ENCODE measurements at places on chromosomes 2 and 18.

- no peak for DNase-seq
These were observed 5.0 kb downstream of the TEX44 start for GRCh38 chr2:231597627-231598026.

- no peak for DNase-seq
These were observed 52.8 kb upstream of the ITGB6 start for GRCh38 chr2:160252900-160253299.

DNA sequence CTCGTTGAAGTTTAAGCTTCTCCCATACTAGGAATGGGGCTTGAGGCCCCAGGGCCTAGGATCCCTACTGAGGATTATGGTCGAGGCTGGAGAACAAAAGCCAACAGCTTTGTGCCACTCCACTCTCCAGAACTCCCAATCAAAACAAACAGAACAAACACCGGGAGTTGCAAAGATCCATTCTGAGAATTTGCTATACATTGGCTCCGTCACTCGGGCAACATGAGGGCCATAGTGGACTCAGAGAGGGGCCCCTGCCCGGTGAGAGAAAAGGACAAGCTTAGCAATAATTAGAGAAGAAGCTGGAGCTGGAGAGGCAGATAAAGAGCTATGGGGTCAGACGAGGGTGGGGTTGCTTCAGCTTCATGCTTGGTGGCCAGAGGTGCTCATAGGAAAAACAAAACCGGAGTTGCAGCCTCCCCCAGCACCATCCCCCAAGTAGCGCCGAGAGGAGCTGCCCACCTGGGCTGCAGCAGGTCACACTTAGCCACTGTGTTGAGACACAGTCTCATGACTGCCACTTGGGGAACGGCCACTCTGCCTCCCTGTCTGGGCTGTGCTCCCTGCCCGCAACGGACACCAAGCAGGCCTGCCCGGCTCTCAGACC is 142.3 kb upstream of the HAAO start:
- DNase-seq, result no peak

DNA sequence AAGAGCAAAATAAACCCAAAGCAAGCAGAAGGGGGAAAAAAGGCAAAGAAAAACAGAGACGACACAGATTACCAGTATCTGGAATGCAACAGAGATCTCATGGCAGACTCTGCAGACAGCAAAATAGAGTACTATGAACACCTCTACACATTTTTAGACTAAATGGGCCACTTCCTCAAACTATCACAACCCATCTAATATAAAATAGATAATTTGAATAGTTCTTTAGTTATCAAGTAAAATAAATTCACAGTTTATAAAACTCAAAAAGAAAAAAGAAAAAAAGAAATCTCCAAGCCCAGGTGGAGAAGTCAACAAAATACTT is 16.6 kb downstream of the SESTD1 start:
- no peak for DNase-seq

- DNase-seq, result no peak
These were observed 130.6 kb downstream of the RAD51AP2 start for GRCh38 chr2:17387591-17387990.

GRCh38 chr2:157441072-157441454 is 2.8 kb downstream of the CYTIP start:
- DNase-seq, result peak; percentile 23

DNA sequence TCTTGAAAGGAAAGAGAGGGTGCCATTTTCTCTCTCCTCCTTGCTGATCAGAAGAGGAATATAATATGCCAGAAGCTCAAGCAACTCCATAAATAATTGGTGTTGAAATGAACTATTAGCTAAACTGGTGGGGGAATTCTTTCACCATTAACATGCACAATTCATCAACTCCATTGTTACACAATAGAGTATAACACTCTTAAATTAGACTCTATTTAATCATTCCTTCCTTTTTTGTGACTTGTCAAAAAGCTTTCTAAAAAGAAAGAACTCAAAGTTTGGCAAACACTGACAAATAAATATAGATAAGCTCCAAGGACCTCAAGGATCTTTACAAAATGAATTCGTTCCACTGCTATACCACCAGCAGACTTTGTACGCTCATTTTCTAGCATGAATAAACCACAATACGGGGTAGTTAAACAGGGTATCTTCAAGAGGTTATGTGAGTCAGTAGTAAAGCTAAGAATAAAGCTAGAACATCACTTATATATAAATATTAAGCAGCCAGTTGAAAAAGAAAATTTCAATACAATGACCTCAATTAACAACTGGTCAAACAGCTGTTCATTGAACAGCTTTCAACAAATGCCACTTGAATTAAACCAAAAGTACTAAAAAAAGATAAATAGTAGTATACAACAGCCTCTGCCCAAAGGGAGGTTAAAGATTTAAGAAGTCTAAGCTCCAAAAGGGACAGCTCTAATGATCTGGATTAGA is 6.4 kb downstream of the TRAK2 start:
- no peak for DNase-seq

DNA sequence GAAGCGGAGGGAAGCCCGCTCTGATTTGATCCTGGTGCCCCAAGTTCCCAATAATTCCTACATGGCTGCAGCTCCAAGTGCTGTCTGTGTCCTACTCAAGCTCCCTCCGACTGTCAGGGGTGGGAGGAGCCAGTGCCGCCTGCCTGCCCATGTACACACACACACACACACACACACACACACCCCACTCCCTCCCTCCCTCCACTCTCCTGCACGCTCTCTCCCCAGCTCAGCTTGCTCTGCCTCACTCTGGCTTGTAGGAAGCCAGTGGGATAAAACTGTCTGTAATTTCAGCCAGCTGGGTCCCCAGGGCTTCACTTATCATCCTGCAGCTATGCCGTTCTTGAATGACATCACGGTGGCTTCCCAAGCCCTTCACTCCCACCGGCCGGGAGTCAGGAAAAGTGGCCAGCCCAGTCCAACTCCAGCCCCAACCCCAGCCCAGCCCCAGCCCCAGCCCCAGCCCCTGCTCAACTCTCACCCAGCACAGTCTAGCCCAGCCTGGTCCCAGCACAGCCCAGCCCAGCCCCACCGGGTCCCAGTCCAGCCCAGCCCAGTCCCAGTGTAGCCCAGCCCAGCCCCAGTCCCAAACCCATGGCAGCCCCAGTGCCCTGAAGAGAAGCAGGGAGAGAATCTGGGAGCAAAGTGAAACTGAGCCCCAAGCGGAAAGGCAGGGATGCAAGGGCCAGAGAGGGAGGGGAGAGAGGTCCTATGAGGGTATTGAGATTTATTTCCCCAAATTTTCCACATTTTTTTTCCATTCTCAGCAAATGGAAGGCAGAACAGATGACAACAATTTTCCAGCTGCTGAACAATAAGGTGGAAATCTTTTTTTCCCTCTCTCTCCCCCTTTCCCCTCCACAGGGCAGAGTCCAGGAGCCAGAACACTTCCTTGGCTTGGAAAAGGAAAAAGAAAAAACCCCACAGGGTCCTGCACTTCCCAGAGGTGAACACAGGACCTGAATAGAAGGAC is 144.0 kb downstream of the TNS1 start:
- DNase-seq, result no peak

DNA sequence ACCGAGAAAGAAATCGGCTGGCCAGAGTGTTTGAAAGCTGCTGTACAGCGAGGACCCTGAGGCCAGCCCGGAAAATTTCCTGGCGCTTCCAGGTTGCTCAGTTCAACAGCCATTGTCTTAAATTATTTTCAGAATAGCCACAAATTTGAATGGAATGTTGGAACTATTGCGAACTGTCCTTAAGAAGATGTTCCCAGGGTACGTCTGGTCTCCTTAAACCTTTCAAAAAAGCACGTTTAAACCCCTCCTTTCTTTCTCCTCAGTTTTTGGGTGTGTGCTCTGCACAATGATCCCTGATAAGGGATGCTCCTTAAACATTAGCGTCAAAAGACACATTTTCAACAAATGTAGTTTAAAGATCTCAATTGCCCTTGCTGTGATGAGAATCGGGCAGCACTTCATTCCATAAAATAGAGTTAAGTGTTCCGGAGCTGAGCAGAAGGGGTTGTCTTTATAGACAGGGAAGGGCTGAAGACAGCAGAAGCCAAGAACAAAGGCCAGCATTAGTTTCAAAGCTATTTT is 14.5 kb upstream of the LPIN2 start:
- DNase-seq, result no peak

DNA sequence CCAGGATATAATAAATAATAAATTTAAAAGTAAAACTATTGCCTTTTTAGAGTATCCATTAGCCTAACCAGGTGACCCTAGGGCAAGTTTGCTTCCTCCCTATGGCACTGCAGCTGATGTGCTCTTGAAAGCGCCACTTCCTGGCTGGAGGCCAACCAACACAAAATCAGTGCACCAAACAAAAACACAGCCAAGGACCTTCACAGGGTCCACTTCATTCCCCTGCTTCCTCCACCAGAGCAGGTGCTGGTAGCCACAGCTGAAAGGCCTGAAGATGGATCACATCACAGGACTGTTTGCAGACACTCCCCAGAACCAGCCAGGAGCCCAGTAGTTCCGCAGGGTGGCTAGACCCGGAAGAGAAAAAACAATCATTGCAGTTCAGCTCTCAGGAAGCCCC is 108.8 kb downstream of the TWIST2 start:
- no peak for DNase-seq

- no peak for DNase-seq
These were observed 209.8 kb downstream of the KCNJ3 start for GRCh38 chr2:154908327-154908726.

DNA sequence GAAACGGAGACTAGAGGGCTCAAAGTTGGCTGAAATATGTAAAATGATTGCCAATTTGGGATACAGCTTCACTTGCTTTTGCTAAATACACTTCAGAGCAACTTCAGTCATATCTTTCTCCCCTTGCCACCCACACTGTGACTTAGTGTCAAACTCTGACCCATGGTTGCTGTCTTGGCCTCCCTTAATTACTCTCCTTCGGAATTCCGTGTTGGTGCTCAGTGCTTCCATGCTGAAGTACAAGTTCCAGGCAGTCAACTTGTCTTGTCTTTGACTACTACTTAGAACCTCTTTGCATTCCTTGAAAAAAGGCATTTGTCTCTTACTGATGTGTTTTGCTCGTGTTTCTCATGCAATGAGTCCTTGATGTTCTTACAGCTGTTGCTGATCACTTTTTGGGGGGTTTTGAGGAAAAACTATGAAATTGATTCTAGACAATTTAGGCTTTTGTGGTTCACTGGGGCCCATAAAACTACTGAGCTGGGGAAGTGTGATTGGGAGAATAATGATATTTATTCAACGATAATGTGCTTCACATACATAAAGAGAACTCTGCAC is 146.0 kb downstream of the UBE2E3 start:
- DNase-seq, result no peak

- DNase-seq, result no peak
These were observed 59.6 kb downstream of the MEX3C start for GRCh38 chr18:51137891-51138290.

DNA sequence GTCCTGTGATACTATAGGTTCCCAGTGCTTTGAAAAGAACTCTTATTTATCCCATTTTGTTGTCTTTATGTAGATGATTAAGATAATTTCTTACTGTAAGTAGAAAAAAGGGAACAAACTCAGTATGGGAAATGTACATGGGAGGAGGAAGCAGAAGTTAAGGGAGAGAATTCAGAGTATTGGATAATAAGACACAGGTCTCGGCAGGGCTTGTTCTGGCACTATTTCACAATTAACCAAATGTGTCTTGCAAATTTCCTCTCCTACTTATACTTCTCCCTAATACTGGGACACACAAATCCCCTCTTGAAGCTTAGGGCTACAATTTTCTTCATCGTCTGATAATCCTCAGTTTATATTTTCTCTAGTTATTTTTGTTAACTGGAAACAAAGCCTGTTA is 744.0 kb downstream of the ADCYAP1 start:
- no peak for DNase-seq

GRCh38 chr18:79935499-79935898 is 16.0 kb downstream of the SLC66A2 start:
- no peak for DNase-seq

DNA sequence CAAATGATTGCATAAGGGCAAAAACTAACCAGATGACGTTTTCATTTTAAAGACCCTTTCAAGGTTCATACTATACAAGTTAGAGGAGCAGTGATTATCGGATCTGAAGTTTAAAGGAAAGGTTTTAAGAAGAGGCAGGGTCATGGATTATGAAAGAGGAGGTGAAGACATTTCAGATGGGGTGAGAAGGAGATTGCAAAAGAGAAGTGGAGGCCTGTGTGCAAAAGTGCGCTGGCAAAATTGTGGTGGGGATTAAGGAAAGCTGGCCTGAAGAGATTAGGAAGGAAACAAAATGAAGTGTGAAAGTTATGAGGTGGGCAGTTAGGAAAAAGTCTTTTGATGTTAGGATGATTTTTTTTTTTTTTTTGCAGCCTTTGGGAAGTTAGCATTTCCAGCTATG is 935.7 kb upstream of the FAM98A start:
- DNase-seq, result no peak

- DNase-seq, result no peak
These were observed 47.4 kb upstream of the SMAD7 start for GRCh38 chr18:48997985-48998831.

DNA sequence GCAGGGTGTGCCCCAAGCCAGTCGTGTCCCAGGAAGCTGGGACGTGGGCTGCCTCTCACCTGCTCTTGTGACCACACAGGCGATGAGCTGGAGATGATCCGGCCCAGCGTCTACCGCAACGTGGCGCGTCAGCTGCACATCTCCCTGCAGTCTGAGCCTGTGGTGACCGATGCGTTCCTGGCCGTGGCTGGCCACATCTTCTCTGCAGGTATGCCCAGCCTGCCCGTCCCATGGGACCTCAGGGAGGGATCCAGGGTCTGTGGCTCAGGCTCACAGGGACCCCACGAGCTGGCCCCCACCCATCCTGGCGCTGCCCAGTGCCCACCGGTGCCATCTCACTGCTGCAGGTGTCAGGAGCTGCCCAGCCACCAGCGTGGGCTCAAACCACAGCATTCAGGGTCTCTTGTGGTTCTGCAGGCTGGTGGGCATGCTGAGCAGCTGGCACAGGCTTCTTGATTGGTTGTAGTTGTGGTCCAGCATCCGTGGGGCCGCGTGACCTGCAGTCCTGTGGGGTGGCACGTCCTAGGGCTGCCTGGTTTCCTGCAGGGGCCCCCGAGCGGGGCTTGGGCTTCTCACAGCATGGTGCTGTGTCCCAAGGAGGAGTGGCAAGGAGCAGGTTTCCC is 3.8 kb downstream of the BOK start:
- no peak for DNase-seq

GRCh38 chr2:88671786-88672427 is 19.6 kb upstream of the RPIA start:
- DNase-seq, result no peak

DNA sequence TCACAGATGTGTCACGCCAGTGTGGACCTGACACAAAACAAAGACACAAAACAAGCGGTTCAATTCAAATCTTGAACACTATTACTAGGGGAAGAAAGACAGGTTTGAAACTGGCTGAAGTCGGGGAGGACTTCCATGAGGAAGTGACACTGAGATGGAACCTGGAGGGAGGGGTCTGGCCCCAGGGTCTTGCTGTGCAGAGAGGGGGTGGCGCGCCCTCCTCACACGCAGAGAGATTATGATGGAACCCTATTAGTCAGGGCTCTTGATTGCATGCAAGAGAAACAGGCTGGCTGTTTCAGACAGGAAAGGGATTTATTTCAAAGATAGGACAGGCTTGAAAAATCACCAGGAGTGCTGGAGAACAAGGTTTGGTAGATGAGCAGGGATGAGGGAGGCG is 363.6 kb upstream of the HS6ST1 start:
- no peak for DNase-seq

Measured in T-helper 17 cell (primary cell).